ENCODE measurements at places on chromosomes 16 and 17.

- DNase-seq: no peak
Measured at GRCh38 chr17:63928966-63929695, 3.0 kb downstream of the CD79B start.

DNA sequence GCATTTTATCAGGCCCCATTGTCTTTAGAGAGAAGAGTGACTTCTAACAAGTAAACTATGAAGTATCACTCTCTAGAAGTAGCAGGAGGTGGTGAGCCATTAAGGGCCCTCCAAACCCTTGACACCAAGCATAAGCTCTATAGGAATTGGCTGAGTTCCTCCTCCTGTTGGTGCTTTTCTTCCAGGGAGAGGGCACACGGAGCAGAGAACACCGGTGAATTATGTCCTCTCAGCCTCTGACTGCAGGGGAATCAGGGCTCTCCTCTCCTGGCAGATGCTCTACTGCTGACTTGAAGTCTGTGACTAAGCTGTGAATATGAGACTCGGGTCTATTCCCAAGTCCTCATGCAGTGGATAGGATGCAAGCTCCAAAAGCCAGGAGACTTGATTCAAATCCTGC, 32.3 kb downstream of the CHD9 start:
- DNase-seq: peak; percentile 56

DNA sequence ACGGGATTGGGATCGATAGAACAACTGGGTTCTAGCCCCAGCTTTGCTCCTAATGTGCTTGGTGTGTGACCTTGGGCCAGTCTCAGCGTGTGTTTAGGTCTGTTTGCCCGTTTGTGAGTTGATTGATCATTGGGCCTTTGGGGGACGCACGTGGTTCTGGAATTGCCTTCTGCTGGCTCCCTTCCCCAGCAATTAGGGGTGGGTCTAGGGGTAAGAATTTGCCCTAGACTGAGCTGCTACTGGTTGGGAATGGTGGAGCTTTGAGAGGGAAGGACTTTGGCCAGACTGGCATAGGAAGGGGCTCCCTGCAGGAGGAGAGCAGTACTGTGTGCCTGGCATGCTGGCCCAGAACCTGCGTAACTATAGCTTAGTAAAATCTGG, 1.5 kb downstream of the SPNS2 start:
- no peak for DNase-seq

GRCh38 chr17:18177722-18178121, 5.9 kb upstream of the ALKBH5 start:
- no peak for DNase-seq

GRCh38 chr17:73847952-73848351, 203.7 kb upstream of the SDK2 start:
- no peak for DNase-seq

- no peak for DNase-seq
Measured at GRCh38 chr17:46063241-46063640, 64.2 kb downstream of the STH start.

DNA sequence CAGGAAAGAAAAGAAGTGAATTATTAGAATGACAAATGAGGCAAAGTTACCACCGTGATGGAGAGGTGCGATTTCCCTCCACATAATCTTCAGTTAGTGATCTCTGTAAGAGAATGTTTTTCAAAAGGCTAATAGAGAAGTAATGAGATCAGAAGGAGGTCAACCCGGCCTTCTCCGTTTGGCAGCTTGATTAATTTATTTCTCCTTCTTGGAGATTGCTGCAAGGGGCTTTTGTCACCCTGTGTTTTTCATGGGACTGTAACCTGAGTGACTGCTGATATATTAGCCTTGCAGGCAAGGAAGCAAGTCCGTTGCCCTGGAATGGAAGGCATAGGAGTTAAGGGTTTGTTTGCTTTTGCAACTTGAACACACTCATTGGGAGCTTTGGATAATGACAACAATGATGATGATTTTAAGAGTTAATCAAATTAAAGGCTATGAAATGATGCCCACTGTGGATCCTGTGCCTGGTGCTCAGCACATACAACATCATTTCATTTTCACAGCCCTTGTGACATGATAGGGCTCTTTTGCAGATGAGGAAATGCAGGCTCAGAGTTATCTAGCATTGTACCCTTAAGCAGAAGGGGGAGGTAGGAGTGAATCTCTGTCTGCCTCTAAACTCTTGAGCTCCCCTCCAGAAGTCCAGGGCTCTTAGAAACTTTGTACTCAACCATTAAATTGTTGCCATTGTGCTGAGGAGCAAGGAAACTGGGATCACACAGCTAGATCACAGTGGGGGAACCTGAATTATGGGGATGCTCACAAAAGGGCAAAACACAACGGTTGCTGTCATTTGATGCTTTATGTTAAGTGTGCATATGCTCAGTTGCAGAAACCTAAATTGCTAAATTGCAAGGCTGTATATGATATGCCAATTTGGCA, 226.3 kb downstream of the WWOX start:
- no peak for DNase-seq

DNA sequence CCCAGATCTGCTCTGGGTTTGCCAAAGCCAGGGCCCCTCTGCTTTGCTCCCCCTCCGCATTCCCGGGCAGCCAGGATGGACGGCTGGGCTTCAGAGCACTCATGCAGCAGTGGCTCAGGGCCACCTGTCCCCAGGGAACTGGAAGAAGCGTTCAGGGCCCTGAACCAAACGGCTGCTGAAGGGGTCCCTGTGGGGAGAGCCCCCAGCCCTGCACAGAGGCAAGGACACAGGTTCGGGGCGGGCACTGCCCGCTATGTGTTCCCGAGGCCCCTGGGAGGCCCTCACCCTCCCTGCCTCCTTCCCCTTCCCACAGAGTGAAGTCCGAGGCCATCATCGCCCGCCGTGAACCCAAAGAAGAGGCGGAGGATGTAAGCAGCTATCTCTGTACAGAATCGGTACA, 10.4 kb downstream of the NME3 start:
- DNase-seq: no peak
